ENCODE measurements at places on chromosomes 3 and 15.

DNA sequence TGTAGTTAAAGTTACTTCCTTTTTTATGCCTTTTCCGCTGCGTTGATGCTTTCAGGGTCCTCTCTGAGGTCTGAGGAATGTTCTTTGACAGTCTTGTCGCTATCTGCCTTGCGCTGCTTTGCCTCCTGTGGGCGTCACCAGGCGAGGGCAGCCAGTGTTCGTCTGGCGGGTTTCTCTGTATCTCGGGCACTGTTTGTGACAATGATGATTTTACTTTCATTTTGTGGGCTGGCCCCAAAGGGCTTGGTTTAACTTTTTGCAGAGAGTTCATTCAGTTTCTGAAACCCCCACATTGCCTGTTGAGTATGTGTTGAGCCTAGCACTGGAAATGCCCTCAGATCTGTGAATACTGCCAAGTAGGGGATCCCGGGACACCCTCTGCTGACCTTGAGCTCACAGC is 24.6 kb upstream of the SACM1L start:
- no peak for DNase-seq

GRCh38 chr3:135473449-135473848 is 492.1 kb upstream of the PPP2R3A start:
- no peak for DNase-seq

- DNase-seq: no peak
These were observed 92.2 kb downstream of the KLHL25 start for GRCh38 chr15:85702321-85703101.

- no peak for DNase-seq
These were observed 60.3 kb downstream of the CTNNB1 start for GRCh38 chr3:41259449-41260062.

- no peak for DNase-seq
These were observed 15.8 kb downstream of the FAM227B start for GRCh38 chr15:49604625-49605409.

DNA sequence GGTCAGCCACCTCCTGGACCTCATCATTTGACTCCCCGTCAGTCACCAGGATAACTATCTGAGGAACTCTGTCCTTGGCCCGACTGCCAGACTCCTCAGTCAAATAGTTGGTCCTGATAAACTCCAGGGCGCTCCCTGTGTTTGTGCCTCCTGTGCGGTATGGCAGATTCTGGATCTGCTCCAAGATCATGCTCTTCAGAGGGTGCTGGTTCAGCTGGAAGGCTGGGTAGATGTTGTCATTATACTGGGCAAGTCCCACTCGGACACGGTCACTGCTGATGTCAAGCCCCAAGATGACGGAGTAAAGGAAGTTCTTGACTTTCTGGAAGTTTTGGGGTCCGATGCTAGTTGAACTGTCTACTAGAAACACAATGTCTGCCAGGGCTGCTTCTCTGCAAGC is 31.1 kb upstream of the CAPN7 start:
- DNase-seq: no peak

DNA sequence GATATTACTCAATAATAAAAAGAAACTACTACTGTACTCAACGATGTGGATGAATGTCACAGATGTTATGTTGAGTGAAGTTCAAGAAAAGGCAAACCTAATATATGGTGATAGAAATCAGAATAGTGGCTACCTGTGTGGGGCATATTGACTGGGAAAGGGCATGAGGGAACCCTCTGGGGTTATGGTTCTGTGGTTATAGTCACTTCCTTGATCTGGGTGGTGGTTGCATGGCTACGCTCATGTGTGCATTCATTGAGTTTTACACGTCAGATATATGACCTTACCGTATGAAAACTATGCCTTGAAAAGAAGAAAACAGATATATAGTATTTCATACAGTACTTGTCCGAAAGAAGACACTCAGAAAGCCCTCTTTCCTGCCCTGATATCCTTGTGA is 331.0 kb upstream of the LRRFIP2 start:
- no peak for DNase-seq

GRCh38 chr3:365268-365667 is 168.7 kb downstream of the CHL1 start:
- DNase-seq: no peak

- DNase-seq: no peak
These were observed 20.5 kb upstream of the SELENOT start for GRCh38 chr3:150582620-150583019.

GRCh38 chr3:131535596-131535995 is 32.8 kb upstream of the MRPL3 start:
- no peak for DNase-seq

DNA sequence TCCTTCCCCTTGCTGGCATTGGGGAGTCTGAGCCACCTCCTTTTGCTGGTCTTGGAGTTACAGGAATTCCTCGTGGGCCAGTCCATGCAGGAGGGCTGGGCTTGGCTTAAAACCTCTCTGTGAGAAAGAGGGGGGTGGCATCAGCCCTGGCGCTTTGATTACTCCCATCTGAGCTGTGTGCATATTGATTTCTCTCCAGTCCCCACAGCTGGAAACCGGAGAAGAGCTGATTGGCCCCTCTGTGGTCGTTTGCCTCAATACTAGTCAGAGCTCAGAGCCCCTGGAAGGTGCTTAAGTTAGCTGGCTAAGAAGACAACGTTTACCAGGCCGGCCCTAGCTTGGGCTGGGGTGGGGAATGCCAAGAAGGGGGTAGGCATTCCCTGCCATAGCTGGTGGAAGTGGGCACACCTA is 4.0 kb upstream of the RASGRF1 start:
- DNase-seq: no peak

DNA sequence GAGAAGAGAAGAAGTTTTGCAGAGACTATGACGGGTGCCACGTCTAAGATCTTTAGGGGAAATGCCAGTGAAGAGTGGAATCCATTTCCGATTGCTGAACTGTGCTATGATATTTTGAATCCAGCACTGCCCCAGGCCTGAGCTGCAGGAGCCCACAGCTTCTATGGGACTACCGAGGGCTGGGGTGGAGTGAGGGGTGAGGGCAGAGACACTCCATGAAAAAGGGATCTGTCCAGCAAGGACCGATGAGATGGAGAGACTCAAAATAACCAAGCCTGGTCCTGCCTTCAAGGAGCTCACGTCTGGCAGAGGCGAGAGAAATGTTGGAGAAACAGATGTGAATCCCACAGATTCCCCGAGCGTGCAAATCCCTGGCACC is 79.8 kb upstream of the MEF2A start:
- no peak for DNase-seq

DNA sequence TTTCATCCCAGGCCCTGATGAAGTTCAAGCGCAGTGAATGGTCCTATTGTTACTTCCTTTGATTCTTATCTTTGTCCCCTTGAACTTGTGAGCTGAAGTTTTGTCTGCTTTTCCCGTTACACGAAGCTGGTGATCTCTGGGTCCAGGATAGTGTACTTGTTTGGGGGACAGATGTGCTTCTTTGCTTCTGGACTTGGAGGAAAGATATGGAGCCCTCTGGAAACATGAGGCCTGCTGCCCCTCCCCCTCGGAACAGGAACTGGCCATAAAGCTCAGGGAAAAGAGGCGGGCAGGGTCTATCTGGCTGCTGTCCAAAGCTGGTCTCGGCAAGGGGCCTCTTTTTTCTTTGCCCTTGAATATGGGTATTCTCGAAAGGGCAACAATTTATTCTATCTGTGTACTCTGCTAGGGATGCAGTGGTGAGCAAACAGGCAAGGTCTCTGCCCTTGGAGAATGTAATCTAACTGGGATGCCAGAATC is 47.6 kb downstream of the IDH2 start:
- DNase-seq: no peak

GRCh38 chr3:52852419-52852818 is 17.6 kb upstream of the MUSTN1 start:
- DNase-seq: no peak

GRCh38 chr3:33582234-33582633 is 135.8 kb downstream of the CLASP2 start:
- no peak for DNase-seq

DNA sequence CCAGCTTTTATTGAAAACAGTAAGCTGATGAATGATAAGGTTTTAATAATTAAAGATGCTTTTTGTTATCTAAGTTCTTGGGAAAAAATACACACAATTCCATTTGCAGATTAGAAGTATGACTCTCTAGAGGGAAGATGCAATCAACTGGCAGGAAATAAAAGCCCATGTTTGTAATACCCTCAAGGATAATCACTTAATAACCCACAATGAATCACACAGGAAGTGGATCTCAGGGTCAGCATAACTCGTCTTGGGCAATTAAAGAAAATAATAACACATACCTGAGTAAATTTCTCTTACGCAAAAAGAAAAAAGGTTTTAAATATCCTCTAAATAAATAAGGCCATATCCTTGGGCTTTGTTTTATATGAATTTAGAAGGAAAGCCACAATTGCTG is 9.4 kb upstream of the EID1 start:
- no peak for DNase-seq

DNA sequence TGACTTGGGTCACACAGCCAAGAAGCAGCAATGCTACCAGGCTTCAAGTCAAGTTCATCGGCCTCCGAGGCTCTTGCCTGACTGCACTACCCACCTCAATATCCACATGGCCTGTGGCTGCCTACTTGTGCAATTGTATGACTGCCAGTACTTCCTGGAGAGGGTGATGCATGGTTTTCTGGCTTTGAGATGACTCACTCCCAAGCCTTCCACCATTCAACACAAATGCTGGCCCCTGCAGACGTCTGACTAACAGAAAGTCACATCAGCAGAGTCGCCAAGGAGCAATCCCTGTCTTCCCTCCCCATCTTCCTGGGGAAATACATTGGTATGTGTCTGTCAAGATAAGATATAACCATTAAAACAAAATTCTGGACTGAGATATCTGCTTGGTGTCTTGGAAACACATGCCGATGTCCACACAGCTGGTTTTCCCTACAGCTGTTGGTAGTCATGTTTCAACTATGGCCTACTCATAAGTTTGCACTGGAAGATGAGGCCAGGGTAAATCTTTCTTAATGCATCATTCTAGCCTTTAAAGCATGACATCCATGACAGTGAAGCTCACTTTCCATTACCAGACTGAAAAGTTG is 79.6 kb upstream of the SPATA12 start:
- DNase-seq: no peak

GRCh38 chr3:102183186-102183585 is 251.6 kb upstream of the ZPLD1 start:
- DNase-seq: no peak

GRCh38 chr3:37590328-37591079 is 271.2 kb upstream of the CTDSPL start:
- DNase-seq: no peak

GRCh38 chr15:81394603-81395002 is 20.6 kb upstream of the TMC3 start:
- no peak for DNase-seq

GRCh38 chr3:111218615-111219014 is 147.0 kb downstream of the NECTIN3 start:
- DNase-seq: no peak

DNA sequence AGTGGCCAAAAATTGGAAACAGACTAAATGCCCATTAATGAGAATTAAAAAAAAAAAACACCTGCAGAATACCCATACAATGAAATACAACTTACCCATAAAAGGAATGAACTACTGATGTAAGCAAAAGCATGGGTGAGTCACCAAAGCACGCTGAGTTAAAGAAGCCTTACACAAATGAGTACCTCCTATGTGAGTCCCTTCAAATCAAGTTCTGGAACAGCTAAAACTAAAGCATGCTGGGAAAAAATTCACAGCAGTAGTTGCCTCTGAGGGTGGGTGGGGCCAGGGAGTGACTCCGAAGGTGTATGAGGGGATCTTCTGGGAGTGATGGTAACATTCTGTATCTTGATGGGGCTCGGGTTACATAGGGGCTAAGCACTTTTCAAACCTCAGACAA is 11.4 kb downstream of the MYO5C start:
- DNase-seq: no peak

GRCh38 chr3:32977861-32978260 is 26.4 kb downstream of the CCR4 start:
- DNase-seq: no peak

DNA sequence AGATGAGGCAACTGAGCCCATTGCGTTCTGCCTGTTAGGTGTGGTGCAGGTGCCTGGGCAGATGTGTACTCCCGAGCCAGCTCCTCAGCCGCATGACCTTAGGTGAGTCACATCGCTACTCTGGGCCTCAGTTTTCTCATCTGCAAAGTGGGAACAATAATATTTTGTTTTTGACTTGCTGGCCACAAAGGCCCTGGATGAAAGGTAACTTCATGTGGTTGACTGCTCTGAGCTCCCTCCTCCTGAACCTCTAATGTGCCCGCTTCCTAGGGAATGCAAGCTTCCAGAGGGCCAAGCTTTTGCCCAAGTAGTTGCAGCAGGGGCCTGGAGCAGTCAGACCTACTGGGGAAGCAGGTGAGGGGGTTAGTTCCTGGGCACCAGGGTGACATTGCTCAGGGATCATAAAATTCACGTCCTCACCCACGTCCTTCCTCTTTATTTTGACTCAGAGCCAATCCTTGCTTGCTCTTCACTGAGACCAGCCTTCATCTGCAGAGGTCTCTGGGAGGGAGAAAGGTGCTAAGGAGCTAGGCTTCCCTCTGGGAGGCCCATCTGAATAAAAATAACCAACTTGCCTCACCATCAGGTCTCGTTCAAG is 149.0 kb upstream of the TLE3 start:
- no peak for DNase-seq

GRCh38 chr15:70535071-70535954 is 228.0 kb downstream of the UACA start:
- no peak for DNase-seq

GRCh38 chr3:174466471-174467054 is 392.6 kb upstream of the NAALADL2 start:
- DNase-seq: no peak

DNA sequence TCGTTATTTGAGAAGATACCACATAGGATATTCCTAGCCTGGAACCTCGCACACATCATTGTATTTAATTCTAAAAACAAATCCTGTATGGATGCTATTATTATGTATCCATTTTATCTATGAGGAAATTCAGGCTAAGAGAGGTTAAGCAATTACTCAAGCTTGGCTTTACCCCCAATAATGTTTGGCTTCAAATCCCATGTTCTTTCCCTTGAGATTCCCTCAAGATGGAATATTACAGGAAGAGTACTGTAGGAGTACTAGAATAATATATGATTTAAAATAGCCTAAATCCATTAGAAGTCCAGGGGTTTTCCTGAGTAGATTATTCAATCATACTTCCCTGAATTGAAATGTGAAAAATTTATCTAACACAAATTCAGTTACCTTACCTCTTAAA is 630.2 kb downstream of the ZNF385D start:
- no peak for DNase-seq

DNA sequence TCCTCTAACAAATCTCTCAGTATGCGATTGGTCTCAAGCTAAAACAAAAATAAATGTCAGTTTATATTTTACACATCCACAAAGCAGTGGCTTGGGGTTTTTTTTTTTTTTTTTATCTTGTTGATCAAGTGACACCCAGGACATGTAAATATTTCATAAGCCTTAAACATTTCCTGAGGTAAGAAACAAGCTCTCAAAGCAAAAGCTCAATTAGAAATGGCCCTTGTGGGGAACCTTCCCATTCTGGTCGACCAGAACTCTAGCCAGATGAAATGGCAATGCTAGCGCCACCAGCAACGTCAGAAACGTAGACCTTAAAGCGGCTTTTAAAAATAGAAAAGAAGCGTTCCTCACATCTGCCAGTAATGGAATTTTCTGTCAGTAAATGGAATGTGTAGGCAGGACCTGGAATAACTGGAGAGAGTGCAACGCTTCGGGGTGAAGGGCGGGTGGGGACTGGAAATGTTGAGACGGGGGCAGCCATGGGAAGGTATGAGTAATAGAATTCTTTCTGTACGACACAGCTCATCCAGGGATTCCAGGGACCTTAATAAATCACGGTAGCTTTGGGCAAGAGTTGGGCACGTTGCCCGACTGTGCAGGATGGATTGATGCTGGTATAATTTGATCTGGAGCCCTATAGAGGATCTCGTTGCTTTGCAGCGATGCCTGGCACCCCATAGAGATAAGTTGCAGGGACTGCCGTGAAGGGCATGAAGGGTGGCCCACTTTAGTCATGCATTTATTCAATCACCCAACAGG is 44.4 kb downstream of the BTD start:
- DNase-seq: no peak
